ENCODE measurements at places on chromosomes 5 and 9.

DNA sequence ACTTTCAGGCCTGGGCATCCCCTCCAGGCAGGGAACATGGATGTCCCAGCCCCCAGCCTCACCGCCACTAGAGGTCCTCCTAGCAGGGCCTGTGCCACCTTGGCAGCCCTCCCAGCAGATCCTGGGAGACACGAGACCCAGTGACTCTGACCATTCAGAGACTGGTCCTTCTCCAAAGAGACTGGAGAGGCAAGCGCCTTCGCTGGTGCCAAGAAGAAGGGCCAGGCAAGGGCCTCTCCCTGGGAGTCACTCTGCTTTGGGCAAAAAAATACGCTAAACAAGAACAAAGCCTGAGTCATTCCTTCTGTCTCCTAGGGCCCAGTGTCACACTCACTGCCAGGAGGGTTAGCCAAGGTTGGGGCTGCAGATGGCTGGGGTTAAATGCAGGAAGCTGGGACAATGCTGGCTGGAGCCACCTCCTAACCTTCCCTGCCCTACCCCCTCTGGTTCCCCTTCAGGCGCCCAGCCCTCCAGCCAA lies 35.3 kb upstream of the SMIM23 start:
- DNase-seq: peak; percentile 10

- DNase-seq: no peak
Observed at GRCh38 chr5:71955723-71956122, 151.6 kb upstream of the MAP1B start.

- no peak for DNase-seq
Observed at GRCh38 chr5:131142970-131143617, 22.0 kb downstream of the HINT1 start.

DNA sequence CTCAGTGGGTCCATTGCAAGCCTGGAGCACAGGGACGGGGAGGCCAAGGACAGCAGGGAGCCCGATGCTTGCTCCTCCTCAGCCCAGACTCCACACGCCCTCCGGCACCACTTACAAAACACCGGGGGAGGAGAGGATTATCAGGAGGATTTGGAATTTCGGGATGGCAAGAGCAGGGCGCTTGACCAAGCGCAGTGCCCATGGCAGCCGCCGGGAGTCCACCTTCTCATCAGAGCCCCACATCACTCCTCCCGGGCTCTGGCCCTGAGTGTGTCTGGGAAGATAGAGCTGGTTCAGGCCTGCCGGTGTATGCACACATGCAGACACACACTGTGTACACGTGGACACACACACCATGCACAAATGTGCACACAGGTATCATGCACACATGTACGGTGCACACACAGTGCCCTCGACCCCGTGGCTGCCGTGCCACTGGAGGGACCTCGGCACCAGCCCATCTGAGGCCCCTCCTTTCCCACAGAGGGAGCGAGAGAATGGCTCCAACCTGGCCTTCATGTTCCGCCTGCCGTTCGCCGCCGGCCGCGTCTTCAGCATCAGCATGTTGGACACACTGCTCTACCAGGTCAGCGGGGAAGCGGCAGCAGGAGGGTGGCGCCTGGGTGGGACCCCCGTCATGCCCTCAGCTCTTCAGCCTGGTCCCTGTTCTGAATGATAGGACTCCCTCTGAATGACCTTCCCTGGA lies 81.7 kb downstream of the KCNT1 start:
- DNase-seq: no peak

GRCh38 chr5:73797132-73797510 lies 171.1 kb downstream of the ARHGEF28 start:
- DNase-seq: no peak

DNA sequence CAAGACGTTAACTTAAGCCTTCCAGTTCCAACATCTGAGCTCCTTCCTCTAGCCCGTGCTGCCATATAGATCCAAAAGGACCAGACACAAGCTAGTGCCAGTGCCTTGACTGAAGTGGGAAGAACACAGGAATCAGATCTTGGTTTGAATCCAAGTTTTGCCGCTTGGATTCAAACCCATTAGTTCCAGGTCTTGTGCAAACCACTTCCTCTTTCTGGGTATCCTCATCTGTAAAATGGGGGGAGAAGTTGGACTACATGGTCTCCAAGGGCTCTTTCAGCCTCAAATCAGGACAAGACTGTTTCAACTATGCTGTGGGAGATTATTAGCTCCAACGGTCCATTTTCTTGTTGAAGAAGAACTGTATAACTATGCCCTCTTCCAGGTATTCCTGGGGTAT lies 32.6 kb downstream of the TTLL11 start:
- no peak for DNase-seq

- peak; percentile 47 for DNase-seq
Observed at GRCh38 chr9:136328622-136329041, 1.3 kb downstream of the GPSM1 start.

DNA sequence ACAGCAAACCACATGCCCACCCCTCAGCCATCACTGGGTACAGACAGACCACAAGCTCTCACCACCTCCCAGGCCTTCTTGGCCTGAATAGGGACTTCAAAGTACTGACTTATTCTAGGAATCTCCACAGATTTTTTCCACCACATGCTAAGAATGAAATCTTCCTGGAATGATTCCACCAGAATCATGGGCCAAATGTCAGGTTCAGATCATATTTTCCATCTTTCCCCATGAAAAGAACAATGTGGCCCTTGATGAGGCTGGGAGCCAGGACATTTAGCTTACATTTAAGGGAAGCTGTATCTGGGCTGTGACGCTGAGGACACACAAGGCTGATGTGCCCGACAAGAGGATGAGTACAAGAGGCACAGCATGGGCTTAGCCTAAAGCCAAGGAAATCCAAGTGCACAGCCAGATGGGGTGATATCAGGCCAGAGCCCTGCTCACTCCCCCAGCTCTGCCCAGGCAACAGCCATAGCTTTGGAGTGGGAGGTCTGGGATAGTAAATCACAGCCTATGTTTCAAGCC lies 28.1 kb downstream of the ACSL6 start:
- peak; percentile 55 for DNase-seq

DNA sequence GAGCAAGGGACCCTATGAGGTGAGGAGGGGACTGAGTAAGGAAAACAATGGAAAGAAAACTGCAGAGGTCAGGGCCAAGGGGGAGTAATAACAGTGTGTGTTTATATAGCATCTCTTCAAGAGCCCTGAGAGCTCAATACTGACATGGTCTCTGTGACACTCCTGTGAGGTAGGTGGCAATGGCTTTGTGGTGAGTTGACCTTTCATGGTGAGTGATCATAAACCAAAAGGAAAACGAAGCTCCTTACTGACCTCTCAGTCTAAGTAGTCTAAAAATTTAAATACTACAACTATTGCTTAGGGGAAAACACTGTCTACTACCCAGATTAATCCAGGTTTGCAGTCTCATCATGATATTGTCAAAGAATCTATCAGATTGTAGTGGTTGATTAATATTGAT lies 130.9 kb downstream of the SNCAIP start:
- DNase-seq: no peak

DNA sequence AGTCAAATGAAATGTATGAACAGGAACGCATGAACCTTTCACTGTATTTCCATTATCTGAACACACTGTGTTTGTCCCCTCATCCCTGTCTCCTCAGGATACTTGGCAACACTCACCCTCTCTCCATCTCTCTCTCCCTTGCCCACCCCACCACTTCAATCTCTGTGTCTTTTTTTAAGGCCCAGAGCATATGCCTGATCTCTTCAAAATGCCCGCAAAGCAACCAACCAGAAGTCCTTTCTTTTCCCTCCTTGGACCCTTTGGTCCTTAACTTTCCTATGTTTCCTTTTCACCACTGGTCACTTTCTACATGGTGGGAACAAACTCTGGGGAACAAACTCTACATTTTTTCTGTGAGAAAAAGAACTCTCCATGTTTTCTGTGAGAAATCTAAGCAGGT lies 3.2 kb upstream of the IRF1 start:
- no peak for DNase-seq

DNA sequence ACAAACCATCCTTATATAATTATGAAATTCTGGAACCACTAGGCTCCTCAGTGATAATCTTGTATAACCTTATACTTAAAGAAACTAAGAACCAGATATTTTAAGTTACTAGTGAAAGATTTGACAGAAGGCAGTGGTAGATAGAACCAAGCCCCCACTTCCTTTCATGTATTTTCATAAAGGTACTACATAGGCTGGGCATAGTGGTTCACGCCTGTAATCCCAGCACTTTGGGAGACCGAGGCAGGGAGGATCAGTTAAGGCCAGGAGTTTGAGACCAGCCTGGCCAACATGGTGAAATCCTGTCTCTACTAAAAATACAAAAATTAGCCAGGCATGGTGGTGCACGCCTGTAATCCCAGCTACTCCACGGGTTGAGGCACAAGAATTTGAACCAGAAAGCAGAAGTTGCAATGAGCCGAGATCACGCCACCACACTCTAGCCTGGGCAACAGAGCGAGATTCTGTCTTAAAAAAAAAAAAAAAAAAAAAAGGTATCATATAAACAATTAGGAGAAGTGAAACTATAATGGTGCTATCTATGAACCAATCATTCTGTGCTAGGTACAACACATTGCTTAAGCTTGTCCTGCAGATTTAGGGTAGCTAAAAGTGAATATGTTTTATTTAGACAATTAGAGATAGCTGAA lies 27.9 kb upstream of the DTWD2 start:
- DNase-seq: no peak

GRCh38 chr5:52491071-52491787 lies 296.5 kb upstream of the ITGA1 start:
- no peak for DNase-seq

DNA sequence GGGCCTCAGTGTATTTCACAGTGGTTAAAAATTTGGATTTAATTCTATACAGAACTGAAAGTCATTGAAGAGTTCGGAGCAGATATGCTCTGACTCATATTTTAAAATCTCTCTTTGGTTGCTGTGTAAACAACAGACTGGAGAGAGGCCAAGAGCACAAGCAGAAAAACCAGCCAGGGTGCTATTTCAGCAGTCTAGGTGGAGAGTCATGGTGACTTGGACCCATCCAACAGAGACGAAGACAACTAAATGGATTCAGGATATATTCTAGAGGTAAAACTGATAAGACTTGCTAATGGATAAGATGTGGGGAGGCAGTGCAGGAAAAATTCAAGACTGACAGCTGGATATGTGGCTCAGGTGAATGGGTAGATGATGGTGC lies 168.9 kb downstream of the MAPKAP1 start:
- peak; percentile 93 for DNase-seq

DNA sequence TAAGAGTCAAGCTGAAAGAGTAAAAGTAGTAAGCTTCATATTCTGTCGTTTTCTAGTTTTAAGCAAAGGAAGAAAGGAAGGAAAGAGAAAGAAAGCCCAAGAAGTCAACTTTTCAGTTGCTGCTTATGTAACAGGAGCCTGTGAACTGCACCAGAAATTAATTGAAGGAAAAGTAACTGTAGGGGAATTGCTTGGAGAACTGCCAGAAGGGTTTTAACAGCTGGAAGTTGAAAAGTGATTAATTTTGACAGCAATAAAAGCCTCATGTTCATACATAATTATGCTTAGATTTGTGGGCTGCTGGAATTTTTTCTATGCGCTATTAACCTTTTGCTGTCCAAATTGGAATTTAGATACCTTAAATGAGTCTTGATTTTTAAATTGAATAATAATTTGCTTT lies 255.7 kb downstream of the ENC1 start:
- DNase-seq: peak; percentile 66

DNA sequence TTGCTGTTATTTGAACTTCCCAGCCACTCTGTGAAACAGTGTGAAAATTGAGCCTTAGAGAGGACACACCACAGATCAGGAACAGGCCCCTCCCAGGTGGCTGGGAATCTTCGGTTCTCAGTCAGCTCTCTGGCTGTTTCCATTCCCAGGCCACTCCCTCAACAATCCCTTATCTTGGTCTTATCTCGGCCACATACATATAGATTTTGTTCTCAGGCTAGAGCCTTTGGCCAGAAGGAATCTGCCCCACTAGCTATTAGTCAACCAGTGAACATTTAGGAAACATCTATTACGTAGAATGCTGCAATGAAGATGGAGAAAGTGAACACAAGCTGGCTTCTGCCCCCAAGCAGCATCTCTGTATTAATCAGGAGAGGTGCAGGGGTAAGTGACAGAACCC lies 21.0 kb upstream of the WWC1 start:
- peak; percentile 57 for DNase-seq

DNA sequence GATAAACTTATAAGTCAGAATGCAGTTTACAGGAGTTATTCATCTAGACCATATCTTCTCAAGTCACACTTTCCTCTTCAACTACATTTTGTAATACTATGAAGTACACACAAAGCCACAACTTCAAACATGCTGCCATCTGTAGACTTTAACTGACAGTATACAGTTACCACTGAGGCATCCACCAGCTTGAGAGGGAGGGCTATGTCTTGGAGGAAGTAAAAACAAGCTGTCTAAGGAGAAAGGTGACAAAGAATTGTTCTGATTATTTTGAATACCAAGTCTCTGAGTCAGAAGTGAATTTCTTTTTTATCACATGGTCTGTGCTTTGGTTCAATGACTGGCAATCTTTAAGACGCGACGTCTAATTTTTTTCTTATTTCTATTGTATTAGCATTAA lies 97.6 kb upstream of the CDH10 start:
- DNase-seq: peak; percentile 73

All from astrocyte (in vitro differentiated cells and primary cell).